SW 1271 (cell line): ENCODE measurements at places on chromosomes 11 and 22.

DNA sequence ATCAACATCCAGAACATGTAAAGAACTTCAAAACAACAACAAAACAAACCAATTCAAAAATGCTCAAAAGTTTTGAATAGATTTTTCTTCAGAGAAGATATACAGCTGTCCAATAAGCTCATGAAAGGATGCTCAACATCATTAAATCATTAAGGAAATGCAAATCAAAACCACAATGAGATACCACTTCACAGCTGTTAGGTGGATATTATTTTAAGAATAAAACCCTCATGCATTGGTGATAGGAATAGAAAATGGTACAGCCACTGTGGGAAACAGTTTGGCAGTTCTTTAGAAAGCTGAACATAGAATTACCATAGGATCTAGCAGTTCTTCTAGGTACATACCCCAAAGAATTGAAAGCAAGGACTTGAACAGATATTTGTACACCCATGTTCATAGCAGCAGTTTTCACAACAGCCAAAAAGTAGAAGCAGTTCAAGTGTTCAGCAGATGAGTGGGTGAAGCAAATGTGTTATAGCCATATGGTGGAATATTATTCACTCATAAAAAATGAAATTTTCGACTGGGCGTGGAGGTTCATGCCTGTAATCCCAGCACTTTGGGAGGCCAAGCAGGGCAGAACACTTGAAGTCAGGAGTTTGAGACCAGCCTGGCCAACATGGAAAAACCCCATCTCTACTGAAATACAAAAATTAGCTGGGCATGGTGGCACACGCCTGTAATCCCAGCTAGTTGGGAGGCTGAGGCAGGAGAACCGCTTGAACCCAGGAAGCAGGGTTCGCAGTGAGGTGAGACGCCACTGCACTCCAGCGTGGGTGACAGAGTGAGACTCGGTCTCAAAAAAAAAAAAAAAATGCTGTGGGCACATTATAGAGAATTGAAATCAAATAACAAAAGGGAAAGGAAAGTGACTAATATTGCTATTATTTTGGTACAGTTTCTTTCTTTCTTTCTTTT lies 42.9 kb downstream of the CBL start:
- no peak for DNase-seq

DNA sequence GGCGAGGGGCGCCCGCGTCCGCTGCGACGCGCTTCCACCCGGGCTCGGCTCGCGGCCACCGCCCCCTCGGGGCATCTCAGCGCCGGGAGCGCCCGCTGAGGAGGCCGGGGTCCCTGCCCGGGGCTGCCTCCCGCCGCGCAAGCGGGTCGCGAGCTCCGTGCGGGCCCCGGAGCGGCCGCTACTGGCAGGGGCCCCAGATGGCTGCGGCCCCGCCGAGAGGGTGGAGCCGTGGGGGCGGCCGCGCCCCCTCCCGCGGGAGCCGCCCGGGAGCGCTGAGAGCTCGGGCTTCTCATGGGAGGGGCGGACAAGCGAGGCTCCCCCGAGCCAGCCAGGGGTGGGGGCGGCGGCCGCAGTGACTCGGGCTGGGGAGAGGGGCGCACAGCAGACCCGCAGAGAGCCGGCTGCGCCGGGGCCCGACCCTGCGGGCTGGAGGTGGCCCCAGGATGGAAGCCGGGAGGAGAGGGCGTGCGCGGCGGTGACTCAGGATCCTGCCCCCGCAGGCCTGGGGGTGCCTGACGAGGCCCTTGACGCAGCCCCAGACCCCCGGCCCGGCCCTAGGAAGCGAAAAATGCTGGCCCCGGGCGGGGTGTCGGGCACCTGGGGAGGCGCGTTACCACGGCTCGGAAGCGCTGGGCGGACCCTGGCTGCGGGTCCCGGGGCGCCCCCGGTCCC lies 603 bp upstream of the ZFTA start:
- no peak for DNase-seq

GRCh38 chr11:114080219-114080618 lies 20.7 kb downstream of the ZBTB16 start:
- no peak for DNase-seq

DNA sequence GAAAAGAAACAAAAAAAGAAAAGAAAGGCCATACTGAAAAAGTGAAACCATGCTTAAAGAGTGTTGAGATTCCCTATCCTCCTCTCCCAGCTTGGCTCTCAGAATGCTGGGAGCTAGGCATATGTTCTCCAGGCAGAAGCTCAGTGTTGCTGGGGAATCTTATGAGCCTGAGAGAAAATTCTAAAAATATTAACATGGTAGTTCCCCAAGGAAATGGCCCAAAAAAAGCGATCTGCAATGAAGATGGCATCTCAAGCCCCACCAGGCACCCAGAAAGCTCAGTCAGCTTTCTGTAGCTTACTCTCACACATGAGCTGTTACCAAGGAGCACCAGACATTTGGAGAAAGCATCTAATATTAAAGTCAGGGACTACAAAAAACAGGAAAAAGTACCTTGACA lies 94.5 kb downstream of the CD44 start:
- no peak for DNase-seq

GRCh38 chr11:64359712-64360445 lies 917 bp downstream of the RPS6KA4 start:
- DNase-seq, result no peak

DNA sequence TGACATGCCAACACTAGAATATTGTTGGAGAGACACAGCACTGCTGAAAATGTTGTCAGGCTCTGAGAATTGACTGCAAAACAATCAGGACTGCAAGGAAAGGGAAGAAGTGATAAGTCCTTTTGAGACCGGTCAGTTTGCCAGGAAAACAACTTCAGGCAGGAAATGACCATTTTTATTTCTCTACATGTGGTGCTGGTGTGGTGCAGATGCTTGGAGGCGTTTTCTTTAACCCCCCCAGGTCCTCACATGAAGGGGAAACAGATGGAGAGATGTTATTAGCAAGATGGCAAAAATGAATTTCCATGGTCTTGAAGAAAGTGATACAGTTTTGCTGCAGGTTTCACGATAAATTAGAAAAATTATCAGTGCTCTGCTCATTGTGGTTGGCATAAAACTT lies 5.7 kb downstream of the AP2A2 start:
- DNase-seq, result no peak

DNA sequence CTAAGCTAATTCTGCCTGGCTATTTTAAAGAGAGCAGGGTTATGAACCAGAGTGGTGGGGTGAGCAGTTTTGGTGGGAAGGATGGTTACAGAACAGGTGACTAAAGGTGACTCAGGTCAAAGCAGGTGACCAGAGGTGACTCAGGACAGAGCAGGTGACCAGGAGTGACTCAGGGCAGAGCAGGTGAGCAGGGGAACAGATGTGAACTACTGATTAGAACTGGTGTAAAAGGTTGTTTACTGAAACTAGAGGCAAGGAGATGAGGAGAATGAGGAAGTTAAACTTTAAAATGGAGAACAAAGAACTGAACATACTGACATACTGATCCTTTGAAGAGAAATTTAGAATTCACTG lies 15.4 kb upstream of the HYLS1 start:
- DNase-seq, result no peak

DNA sequence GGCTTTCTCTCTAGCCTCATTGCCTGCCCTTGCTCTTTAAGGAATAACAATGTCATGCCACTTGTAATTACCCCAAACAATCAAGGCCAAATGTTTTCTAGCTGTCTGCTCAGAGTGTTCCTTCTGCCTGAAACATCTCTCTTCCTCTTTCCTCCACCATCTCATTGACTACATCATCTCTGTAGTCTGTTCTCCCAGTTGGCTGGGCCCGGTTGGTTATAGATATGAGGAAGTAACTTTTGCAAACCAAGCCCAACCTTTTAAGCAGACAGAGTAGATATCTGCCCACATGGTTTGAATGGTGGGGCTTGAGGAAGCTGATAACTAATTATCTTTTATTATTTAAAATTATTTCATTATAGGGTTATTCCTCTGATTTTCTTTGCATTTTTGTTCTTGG lies 104.5 kb downstream of the NTM start:
- no peak for DNase-seq

DNA sequence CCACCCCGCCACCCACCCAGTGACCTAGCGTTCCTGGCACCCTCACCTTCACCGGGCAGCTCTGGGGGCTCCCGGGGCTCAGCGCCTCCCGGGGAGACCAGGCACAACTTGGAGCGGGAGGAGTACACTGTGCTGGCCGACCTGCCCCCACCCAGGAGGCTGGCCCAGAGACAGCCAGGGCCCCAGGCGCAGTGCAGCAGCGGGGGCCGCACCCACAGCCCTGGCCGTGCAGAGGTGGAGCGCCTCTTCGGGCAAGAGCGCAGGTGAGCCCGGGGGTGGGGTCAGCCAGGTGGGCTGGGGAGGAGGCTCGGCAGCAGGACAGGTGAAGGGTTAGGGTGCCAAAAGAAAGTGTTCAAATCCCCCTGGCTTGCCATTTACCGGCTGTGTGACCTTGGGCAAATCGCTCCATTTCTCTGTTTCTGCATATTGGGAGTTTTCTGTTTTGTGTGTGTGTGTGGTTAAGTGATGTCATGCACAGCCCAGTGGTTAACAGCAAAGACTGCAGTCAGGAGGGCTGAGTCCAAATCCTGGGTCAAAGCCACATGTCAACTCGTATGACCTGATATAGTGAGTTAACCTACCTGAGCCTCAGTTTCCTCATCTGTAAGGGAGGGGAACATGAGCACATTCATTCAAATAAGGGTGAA lies 29.5 kb downstream of the TRIOBP start:
- no peak for DNase-seq

DNA sequence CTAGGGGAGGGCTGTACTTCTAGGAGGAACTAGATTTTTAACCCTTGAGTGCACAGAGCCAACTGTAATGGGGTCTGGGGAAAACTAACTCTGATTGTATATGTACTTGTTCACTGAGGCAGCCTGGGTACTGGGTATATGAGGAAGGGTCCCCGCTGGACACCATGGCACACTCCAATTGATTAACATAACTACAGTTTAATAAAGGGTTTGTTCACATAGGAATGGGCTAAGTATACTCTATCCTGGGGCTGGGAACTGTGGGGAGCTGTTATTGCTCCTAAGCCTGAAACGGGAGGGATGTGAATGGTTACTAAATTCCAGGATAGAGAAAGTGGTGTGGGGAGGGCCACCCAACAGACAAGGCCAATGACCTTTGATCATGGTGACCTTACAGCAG lies 67.6 kb downstream of the PARVA start:
- no peak for DNase-seq

- DNase-seq, result no peak
Observed at GRCh38 chr11:113394919-113395318, 7.3 kb downstream of the ANKK1 start.

GRCh38 chr11:121123496-121124069 lies 22.5 kb downstream of the TECTA start:
- DNase-seq, result no peak

DNA sequence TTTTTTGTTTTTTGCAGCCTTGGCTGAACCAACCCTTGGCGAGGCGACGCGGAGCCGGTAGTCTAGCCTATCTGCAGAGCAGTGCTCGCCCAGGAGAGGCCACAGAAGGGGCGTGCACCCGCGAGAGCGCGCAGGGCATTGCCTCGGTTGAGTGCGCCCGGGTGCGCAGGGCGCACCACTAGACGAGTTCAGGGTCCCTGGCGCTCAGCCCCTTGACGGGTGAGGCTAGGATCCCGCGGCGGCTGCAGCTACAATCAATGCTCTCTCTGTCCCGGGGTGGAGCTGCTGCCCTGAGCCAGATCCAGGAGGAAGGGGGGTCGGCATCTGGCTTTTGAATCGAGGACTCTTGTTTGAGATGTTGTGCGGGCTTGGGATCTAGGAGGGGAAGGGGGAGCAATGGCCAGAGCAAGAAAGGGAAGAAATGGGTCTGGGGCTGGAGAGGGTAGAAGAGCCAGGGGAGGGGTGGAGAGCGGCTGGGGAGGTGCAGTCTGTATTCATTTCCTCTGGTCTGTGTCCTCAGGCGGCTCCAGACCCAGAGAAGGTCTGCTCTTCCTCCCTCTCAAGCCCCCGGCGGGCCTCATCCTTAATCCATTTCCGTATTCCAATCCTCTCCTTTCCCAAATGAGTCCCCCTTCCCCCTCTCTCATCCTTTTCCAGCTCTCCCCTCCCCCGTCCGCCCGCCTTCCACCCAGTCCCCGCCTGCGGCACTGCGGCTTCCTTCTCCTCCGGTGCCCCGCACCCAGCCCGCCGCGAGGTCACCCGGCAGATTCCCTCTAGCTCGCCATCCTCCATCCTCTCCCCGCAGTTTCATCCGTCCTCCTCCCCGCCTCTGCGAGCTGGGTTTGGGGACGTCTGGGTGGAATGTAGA lies 797 bp downstream of the THY1 start:
- no peak for DNase-seq

DNA sequence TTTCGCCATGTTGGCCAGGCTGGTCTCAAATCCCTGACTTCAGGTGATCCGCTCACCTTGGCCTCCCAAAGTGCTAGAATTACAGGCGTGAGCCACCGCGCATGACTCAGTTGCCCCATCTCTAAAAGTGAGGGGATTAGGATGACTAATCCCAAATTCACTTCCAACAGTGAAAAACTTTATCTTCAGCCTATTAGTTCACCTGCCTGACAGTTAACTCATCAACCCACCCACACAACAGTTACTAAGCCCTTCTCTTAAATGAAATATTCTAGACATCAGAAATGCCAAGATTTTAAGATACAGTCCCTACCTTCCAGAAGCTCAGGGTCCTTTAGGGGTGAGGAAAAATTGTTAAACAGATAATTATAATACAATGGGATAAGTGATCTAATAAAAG lies 2.0 kb upstream of the ANKRD42 start:
- DNase-seq, result no peak

GRCh38 chr11:8948886-8949285 lies 6.1 kb upstream of the ASCL3 start:
- no peak for DNase-seq

DNA sequence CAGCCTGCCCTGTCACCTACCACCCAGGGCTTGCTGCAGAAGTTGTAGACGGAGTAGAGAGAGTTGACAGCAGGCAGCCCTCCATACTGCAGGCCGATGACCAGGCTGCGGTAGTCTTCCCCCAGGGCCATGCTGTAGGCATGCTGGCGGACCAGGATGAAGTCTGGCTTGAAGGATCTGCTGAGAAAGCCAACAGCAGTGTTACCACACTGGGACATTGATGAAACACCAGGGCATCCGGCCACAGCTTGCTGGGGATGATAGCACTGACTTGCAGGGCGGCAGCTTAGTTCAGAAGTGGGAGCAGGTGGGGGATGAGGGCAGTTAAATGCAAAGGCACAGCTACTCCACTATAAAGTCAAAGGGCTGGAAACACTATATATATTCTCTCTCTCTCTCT lies 67.4 kb downstream of the TIMP3 start:
- DNase-seq, result no peak
